ENCODE measurements at places on chromosomes 6 and 20.
A peak's percentile ranks its signal among the peaks of the same experiment; 100 is the strongest.

DNA sequence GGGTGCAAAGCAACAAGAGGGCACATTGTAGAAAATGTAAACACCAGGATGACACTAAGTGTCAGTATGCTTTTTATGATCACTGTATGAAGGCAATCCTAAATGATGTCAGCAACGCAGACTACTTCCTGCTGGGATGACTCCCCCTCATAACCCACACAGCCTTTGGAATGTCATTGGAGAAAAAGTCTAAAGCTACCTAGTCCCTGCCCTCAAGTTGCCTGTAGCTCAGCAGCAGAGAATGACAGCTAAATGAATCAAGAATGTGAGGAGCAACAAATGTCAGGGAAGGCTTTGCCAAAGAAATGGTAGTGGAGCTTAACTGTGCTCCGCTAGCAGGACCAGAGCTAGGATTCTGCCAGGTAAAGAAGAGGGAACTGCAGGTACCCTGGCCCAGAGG, 555.6 kb downstream of the CD83 start:
- DNase-seq, result no peak

DNA sequence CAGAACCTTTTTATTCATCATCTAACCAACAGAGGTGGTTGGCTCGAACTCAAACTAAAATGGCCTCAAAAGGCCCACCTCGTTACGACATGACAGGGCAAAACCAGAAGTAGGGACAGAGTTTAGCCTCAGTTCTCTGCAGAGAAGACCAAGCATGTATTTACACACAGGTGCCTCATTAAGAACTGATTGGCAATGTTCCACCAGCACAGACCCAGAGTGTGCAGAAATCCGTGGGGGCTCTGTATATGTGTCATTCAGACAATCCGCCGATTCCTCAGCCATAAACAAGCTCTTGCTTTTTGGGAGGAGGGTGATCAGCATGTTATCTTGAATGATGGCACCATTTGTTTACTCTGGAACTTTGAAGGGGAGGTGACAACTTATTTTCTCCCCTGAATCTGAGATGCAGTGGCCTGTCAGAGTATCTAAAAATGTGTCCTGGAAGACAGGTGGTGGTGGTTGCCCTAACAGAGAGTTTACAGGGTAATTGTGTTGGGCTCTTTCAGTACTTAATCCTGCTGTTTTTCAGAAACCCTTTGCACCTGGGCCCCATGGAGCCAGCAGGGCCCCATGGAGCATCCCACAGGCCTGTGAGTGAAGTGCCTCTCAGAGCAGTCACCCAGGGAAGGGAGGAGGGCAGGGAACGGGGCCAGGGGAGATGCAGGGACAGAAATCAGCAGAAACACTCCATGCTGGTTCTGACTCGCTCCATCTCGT, 29.1 kb upstream of the C20orf203 start:
- no peak for DNase-seq

DNA sequence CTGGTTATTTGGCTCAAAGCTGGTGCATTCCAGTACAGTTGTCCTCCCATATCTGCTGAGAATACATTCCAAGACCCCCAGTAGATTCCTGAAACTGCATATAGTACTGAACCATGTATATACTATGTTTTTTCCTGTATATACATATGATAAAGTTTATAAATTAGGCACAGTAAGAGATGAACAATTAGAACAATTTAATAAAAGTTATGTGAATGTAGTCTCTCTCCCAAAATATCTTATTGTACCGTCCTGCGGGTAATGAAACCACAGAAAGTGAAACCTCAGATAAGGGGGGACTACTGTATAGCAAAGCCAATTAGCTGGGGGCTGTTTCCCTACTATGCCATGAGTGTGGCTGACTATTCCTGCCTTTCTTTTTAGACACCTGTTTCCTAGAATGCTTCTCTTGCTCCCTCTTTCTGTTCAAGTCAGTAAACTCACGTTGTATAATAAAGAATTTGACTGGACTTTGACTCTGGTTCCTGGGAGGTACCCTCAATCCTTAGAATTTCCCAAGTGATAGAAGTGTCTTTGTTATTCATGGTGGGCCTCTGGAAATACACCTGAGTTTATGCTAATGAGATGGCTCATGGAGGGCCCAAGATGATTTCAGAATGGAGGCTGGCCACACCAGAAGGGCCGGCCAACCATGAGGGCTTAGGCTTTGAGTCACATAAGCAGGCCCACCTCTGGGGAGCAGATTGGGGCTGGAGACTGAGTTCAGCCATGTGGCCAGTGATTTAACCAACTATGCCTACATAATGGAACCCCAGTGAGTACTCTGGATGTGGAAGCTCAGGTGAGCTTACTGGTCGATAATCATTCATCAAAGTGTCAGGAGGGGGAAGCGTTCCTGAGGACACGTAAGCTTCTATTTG, 689 bp upstream of the BLOC1S5 start:
- no peak for DNase-seq

DNA sequence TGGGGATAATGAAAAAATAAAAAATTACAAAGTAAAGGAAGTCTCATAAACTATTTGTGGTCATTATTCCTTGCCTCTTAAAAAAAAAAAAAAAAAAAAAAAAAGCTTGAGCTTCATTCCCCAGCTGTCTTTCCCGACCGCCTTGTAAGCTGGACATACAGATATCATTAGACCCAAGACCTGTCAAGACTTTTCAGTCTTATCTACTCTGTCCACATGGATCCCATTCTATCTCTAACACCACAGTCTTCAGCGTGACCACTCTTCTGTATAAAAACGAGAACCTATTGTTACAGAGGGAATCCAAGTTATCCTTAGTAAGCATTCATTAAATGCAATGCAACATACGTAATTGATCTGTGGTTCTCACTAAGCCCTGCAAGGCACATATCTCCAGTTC, 423.5 kb downstream of the MEI4 start:
- DNase-seq, result no peak

DNA sequence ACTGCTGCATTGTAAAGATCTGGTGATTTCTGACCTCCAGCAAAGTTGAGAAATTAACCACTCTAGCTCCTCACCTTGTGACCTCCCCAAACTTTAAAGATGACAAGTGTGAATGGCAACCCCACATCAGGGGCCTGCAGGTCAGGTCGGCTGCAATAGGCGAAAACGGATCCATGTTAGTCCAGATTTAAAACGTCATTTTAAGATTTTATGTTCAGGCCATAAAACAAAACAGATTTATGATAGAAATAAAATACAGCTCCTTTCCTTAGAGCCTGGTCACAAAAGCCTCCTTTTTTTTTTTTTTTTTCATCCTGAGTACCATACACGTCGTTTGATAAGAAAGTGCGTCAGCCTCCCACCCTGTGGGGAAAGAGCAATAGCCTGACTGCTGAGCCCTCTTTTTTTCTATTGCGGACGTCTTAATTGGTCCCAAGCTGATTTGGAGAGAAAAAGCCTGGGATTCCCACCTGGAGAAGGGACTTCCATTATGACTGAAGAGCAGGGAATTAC, 519.2 kb upstream of the NOX3 start:
- DNase-seq, result no peak

- DNase-seq, result no peak
Observed at GRCh38 chr20:14343491-14344065, 6.2 kb upstream of the FLRT3 start.

DNA sequence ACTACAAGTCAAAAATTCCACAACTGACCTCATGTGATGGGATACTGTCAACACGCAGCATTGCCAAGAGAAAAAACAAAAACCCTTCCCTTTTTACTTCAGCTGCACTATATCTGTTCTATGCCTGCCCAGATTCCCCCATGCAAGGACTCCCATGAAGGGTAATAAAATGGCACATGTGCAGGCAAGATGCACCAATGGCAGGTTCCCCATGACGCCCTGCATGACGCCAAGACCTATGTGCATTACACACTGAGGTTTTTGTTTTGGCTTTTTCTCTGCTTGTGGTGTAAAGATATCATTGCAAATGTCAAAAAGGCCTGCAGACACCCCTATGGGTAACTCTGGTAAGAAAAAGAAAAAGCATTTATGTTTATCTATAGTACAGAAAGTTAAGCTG, 403.4 kb downstream of the HDGFL1 start:
- no peak for DNase-seq

DNA sequence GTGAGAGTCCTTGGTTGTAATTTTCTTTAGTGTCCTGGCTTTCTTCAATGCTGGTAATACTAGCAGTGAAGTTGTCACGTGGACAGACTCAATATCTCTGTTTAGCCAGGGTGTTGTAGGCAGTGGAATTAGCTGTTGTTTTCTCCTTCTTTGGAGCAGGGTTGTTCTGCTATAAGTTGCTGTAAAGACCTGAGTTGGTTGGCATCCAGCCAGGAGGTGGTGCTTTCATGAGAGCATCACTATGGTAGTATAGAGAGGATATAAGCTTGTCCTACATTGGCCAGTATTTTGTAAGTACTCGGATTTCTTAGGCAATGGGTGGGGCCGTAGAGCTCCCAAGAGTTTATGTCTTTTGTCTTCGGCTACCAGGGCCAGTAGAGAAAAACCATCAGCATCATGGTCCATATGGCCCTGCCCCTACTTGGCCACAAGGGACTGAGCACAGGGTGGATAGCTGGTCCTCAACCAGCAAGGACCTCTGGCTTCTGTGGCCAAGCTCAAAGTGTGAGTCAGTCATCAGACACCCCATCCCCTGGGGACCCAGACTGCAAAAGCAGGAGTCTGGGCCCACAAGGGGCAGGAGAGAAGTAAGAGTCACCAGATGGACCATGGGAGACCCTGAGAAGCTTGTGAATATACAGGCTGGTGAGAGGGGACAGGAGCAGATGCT, 127.9 kb upstream of the NXT1 start:
- no peak for DNase-seq

DNA sequence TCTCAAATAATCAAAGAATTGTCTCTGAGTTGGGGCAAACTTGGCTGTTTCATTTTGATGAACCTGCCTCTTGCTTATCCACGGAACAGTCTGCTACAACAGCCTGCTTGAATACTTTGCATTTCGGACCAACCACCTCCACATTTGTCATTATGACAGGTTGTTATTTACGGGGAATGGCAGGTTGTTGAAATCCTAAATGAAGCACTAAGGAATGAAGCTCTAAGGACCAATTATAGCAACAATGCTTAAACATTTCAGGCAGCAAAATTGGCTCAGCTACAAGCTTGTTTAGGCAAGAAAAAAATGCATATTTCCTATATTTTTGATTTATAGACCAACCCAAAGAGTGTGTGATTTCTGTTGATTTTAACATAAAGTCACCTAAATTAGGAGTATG, 84.5 kb downstream of the MAP3K7 start:
- no peak for DNase-seq

GRCh38 chr6:168044521-168045130, 34.4 kb downstream of the FRMD1 start:
- DNase-seq, result no peak

DNA sequence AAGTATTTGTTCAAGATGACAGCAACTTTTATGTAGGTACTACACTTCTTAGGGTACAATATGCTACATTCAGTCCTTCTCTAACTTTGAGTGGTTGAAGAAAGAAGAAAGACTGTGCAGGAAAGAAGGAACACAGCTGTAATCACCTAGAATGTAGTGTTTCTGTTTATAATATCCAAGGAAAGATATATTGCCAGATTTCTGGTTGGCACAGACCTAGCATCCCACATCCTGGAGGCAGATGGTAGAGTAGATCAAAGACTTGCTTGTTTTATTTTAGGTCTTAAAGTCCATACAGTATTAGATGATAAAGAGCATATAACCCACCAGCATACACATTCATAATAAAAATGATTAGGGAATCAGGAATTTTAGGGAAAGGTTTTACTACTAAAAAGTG, 13.3 kb upstream of the FABP7 start:
- DNase-seq, result no peak

DNA sequence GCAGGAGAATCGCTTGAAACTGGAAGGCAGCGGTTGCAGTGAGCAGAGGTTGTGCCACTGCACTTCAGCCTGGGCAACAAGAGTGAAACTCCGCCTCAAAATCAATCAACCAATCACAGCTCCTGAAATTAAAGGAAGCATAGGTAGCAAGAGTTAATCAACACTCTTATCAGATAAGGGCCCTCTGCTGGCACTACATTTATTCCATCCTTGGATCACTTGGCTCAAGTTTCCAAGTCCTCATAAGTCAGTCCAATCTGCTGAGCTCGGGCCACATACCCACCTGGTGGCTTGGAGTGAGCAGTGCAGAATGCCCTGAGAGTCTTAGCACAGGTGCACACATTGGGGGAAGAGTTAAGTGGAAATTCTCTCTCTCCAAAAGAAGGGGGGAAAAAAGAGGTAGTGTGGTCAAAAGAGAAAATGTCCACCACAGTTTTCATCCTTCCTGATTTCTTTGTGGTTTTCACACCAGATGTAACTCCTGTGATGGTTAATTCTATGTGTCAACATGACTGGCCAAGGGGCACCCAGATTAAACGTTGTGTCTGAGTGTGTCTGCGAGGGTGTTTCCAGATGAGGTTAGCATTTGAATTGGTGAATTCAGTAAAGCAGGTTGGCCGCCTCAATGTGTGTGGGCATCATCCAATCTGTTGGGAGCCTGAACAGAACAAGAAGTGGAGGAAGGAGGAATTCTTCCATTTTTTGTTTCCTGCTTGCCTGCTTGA, 14.2 kb upstream of the FAM8A1 start:
- no peak for DNase-seq

GRCh38 chr6:39617026-39617425, 108.2 kb downstream of the KIF6 start:
- DNase-seq, result no peak

GRCh38 chr20:48807586-48808381, 20.0 kb downstream of the PREX1 start:
- DNase-seq, result no peak

- DNase-seq, result no peak
Observed at GRCh38 chr20:34047917-34048316, 54.2 kb downstream of the RALY start.

GRCh38 chr6:123635144-123635543, 1.6 kb downstream of the TRDN start:
- no peak for DNase-seq

- DNase-seq, result peak; percentile 29
Observed at GRCh38 chr6:40582892-40583291, 4.3 kb downstream of the LRFN2 start.

DNA sequence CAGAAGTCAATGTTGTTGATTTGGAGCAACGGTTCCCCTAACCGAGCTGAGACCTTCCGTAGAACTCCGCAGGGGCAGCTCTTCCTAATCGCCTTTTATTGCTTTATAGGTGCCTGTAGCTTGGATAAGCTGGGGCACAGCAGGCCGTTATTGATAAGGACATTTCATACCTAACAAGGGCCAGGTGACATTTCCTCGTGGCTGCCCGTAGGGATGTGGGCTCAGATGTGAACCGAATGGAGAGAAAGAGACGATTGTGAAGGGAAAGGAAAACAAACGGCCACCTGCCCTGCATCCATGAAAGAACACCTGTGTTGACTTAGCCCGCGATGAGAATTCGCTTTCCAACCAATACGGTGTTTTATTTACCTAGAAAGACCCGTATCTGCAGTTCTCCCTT, 53.3 kb upstream of the DACT2 start:
- DNase-seq, result no peak

GRCh38 chr20:46219190-46219589, 89.1 kb downstream of the CDH22 start:
- no peak for DNase-seq

GRCh38 chr20:63219866-63220521, 4.1 kb upstream of the YTHDF1 start:
- DNase-seq, result no peak

- DNase-seq, result no peak
Observed at GRCh38 chr6:170317718-170318117, 11.2 kb downstream of the FAM120B start.
